SIG-M5 (cell line): ENCODE measurements at places on chromosomes 2 and 18.

DNA sequence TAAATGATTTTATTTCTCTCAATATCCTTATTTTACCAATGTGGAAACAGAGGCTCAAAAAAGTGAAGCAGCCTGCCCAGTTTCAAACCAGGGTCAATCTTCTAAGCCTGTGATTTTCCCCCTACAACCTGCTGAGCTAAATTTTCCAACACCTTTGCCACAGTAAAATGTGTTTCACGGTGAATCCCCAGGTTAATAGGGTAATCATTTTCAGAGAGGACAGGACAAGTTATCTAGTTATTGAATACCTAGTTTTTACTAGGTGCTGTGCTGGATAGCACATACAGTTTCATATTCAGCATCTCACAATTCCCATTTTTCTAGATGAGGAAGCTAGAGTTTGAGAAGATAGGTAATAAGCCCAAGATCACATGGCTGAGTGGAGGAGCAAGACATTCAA is 236.6 kb downstream of the PTH2R start:
- no peak for DNase-seq

- DNase-seq: no peak
Observed at GRCh38 chr2:32632089-32632488, 4.2 kb downstream of the TTC27 start.

GRCh38 chr2:106168657-106169056 is 25.4 kb downstream of the UXS1 start:
- no peak for DNase-seq

DNA sequence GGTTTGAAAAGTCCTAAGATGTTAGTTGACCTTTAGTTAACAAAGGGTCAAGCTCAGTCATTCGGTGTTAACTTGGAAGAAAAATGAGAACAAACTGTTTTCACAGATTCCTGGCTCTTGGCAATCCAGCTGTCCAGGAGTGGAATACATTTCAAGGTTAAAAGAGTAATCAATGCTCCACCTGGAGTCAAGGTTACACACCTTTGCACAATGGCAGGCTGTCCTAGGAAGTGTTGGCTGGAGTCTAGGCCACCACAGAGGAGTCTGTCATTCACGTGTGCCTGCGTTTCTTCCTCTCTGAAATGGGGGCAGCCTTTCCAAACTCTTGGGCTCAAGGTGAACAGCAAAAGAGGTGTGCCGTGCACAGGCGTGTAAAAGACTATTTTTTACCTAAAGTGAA is 6.3 kb upstream of the ID2 start:
- no peak for DNase-seq

DNA sequence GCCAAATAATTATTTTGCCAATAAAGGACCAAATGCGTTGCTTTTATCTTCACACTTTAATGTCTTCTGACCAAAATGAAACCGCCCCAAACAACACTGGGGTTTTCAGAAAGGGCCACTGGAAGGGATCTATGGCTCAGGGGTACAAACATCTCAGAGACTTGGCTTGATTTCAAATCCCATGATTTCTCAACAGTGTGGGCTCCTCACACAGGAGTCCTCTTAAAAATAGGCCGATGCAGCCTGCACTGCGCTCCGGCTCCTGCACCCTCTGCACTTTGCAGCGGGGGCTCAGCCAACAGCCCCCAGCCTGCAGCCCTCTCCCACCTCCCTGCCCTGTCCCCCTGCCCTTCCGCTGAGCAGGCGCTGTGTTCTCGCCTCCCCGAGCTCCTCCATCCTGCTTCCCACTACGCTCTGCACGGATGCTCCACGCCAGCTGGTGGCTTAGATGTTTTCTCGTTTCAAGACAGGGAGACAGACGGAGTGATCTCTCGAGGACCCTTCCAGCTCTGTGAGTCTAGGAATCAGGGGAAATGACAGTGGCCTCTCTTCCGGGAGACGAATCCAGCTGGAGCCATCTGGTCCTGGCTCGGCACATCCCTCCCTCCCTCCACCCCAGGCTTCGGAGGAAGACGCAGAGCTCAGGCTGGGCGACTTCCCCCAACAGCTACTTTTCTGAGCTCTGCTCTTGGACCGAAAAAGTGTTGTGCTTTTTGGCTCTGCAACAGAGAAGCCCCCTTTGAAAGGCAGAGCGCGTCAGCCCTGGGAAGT is 71.4 kb downstream of the KCNF1 start:
- no peak for DNase-seq

- no peak for DNase-seq
Observed at GRCh38 chr2:102606353-102606752, 13.0 kb upstream of the SLC9A2 start.

GRCh38 chr2:182606728-182607681 is 109.1 kb upstream of the DNAJC10 start:
- no peak for DNase-seq

GRCh38 chr2:233301811-233302210 is 5.8 kb upstream of the SAG start:
- DNase-seq: no peak

DNA sequence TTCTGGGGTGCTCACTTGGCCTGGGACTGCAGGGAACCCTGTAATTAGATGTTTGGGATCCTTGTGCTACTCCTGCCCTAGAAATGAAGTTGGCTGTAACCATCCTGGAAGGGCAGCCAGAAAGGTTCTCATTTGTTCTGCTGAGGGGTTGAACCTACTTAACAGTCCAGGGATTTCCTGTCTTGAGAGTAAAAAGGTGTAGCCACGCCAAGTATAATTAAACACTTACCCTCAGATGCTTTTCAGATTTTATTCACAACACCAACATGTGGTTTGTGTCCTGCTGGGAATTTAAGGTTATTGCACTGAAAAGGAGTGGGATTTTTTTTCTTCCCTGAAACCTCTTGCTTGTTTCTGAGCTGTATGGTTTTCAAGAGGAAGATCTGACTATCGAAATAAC is 222.4 kb upstream of the APCDD1 start:
- DNase-seq: no peak

- no peak for DNase-seq
Observed at GRCh38 chr2:237345891-237346640, 67.9 kb downstream of the COL6A3 start.

GRCh38 chr18:35572644-35573043 is 8.9 kb upstream of the GALNT1 start:
- no peak for DNase-seq

- no peak for DNase-seq
Observed at GRCh38 chr18:60413944-60414547, 41.5 kb upstream of the MC4R start.

DNA sequence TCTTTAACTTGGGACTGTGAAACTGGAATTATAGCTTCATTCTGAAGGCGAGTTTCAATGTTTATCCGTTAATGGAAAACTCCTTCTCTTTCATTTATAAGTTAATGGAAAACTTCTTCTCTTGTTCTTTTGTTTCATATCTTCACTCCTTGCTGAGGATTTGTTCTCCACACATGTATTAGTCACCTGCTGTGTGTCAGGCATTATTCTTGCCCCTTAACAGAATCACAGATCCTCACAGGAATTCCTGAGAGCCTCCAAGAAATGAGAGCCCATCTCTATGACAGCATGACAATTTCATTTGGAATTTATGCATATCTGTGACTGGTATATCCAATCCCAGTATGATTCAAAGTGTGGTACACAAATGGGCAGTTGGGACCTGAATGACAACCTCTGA is 545.8 kb downstream of the BCL11A start:
- no peak for DNase-seq

DNA sequence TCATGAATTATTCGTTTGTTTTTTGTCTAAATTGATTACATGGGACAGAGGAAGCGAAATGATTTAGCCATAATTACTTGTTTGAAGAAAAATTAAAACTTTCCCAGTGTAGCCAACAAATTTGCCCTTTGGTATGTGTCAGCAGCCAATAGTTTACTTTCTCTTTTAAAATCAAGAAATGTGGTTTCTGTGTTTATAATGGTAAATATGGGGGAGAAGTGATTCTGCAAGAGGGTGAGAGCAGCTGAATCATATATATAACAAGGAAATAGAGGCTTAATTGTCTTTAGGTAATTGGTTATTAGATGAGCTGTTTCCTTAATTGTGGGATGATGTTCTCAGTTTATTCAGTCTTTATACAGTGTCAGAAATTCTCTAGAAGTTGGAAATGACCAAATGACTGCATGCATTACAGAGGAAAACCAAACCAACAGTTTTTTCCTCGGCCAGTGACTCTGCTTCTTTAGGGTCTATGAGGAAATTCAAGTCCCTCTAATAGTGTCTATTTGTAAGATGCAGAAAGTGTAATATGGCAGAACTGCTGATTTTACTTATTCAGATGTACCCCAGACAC is 132.9 kb downstream of the AGPS start:
- no peak for DNase-seq

- no peak for DNase-seq
Observed at GRCh38 chr2:70431716-70432347, 121.8 kb downstream of the TGFA start.
